ENCODE measurements at places on chromosomes 5 and 9.

- DNase-seq: no peak
Measured at GRCh38 chr5:933251-933861, 40.7 kb downstream of the TRIP13 start.

- no peak for DNase-seq
Measured at GRCh38 chr9:135605238-135605781, 34.0 kb downstream of the GLT6D1 start.

GRCh38 chr9:69391946-69392345 lies 66.9 kb downstream of the ENTREP1 start:
- DNase-seq: no peak

- no peak for DNase-seq
Measured at GRCh38 chr5:154374264-154374663, 71.5 kb upstream of the SAP30L start.

DNA sequence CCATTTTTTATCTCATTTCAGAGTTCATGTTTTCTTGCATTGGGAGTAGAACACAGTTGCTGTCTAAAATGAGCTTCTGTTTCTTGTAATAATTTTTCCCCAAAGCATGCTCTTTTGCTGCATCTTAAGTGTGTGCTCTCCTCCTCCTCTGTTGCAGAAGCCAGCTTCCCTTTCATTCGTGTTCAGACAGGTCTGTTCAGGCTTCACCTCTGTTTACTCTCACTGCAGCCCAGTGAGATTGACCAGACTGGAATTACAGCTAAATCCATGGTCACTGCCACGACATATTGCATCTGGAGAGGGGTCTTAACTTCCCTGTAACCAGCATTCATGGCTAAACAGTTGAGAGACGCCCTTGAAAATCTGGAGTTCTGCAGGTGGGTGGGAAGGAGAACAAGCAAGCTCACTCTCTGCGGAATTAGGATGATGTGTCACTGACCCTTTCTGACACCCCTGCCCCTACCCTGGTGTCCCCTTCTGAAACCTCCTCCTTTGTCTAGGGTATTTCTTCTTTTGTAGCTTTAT lies 223.2 kb downstream of the FSTL4 start:
- DNase-seq: no peak

- DNase-seq: no peak
Measured at GRCh38 chr9:127018935-127019334, 103.5 kb downstream of the ANGPTL2 start.

DNA sequence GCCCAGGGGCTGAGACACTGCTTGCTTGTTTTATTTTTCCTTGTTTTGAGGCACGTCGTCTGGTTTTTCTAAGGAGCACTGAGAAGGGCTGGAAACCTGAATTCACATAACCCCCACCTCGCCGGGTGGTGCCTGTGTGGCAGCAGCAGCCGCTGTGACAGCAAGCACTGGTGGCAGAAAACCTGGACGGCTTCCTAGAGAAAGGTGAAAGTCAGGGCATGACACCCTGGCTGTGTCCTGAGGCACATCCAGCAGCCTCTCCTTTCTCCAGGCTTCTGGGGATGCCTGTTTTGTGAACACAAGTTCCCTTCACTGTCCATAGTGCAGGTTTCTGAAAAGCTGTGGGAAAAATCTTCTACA lies 29.2 kb downstream of the MRPL36 start:
- DNase-seq: no peak

DNA sequence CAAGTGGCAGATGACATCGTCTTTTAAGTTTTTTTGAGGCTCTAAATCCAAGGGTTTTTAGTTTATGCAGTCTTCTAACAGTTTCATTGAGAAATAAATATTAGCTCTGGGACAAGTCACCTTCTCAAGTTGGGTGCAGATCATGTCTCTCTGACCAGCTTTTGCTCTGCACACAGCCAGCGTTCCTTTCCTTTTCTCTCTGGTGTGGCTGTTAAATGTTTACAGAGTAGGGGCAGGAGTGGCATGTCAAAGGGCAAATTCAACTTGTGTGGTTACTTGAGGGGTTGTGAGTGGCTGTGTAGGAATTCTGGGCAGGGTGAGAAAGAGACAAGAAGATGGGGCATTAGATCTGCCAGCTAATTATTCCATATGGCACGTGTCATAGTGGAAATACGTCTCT lies 187.5 kb upstream of the HMHB1 start:
- no peak for DNase-seq

- no peak for DNase-seq
Measured at GRCh38 chr9:81776834-81777233, 87.5 kb upstream of the TLE1 start.

DNA sequence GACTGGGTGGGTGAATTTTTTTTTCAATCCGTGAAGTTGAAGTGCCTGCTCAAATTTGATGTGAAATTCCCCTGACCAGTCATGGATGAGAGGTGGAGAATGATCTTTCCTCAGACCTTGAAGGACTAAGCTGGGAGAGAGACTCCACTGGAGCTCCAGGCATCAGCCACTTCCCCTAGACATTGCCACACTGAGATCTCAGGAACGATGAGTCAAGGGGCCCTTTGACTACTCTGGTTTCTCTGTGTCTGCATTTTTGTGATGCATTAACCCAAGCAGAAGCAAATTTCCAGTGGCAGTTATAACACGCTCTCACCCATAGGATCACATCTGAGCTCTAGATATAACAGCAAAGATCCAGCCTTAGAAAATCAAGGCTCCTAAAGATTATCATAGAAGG lies 171.2 kb upstream of the KIF2A start:
- DNase-seq: no peak

GRCh38 chr5:26192486-26192885 lies 845.9 kb downstream of the CDH9 start:
- DNase-seq: no peak

DNA sequence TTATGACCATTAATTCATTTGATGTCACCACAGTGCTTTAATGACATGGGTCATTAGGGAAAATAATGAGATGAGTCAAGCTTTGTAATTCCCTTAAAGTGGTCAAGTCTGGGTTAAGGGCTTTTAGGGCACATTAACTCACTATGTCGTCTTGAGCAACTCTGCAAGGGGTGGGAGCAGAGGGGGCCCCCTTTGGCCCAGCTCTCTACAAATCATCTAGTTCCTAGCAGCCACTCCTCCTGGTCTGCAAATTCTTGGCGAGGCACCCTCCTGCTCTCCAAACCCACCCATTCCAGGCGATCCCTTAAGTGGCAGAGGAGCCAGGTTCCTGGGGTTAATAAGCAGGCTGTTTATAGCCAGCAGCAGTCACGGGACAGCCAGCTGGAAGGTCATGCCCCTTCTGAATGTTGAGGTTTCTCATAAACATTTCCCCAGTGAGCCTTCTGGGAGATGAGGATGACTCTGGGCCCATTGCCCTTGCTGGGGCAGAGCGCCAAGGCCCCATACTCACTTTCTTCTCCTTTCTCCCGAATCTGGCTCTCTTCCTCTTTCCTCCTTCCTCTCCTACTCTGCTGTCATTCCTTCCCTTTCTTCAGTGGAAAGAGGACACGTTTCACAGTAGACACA lies 14.3 kb upstream of the GPX3 start:
- no peak for DNase-seq

DNA sequence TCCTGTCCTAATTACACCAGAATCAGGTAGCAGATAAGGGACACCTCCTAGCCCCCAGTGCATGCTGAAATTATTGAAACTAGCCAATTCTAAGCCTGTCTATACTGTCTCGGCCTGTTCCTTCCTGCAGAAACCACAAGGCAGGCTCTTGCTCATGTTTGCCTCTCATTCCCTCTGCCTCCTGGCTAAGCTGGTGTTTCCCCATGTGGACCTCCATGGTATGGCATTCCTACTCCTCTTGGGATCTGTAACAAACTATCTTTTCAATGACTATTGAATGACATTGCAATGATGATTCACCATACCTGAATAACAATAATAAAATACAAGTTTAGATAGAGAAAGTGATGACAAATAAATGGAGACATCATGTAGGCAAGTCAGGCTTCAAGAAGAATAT lies 35.6 kb upstream of the ADAMTS16 start:
- no peak for DNase-seq

All from ACHN (cell line).